ENCODE measurements at places on chromosomes 16 and 17.
A peak's percentile ranks its signal among the peaks of the same experiment; 100 is the strongest.

- DNase-seq: no peak
Measured at GRCh38 chr16:68078701-68079375, 6.3 kb upstream of the NFATC3 start.

DNA sequence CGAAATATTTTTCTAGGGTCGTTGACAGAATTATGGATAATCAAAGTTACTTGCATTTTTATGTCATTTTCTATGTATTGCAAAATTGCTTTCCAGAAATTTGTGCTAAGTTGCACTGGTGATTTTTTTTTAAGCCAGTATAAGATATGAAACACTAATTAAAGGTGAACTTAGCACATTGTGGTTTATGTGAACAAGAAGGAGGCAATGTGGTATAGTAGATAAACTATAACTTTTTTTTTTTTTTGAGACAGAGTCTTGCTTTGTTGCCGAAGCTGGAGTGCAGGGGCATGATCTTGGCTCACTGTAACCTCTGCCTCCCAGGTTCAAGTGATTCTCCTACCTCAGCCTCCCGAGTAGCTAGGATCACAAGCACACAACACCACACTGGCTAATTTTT lies 13.2 kb downstream of the DGKE start:
- no peak for DNase-seq

GRCh38 chr17:36647636-36648035 lies 46.3 kb downstream of the MRM1 start:
- peak; percentile 27 for DNase-seq

DNA sequence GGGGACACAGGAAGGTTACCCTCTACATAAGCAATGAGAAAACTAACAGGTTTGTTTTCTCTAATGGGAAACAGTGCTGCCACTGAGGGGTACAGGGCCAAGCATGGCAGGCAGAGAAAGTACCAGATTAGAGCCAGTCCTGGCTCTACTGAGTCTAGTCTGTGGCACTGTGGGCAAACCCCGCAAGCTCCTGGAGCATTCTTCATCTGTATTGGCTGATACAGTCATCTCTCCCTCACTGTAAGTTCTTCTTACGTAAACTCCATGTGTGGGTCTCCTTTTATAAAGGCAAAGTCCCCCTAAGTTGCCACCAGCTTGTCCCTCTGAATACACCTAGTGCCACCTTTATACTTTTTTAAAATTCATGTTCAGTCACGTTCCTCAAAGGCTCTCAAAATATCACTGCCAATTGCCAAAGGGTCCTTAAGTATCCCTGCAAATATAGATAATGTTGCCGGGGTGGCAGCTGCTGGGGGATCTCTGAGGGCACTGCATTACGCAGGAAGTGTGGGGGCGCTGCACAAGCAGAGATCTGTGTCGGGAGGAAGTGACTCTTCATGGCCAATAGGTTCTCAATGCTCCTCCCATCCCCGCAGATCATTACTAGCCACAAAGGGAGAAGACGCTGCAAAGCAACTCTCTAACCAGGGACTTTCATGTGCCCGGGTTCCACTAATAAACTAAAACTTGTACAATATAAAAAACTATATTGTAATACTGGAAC lies 18.8 kb downstream of the XPO6 start:
- DNase-seq: no peak

DNA sequence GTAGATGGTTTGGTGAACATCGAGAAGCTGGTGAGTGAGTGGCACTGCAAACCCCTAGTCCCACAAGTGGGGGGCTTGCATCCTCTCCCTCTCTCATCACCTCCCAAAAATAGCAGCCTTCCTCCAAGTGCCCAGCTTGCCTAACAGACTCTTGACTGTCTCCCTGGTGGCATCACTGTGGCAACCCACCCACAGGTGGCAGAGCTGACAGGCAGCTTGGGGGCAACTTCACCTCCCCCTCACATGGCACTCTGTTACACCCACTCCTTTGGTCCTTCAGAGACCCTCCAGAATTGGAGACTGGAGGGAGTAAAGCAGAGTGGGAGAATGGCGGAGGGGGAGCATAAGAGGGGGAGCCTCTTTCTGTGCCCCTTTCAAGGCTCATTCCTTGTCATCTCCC lies 15.7 kb downstream of the RAPGEFL1 start:
- no peak for DNase-seq

DNA sequence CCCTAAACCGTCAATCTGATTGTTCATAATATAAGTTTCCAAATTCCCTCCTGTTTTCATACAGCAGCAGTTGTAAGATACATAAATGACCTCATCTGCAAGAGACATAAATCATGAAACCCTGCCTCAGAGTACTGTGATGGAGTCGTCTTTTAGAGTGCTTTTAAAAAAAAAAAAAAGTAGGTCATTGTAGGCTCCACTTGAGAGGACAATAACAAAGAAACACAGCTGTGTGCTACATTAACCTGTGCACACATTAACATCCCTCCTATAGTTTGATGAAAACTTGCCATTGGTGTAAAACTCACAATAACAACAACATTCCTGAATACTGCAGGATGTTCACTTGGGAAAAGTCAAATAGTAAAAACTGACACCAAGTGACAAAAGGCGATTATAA lies 56.5 kb downstream of the XPO6 start:
- DNase-seq: no peak

GRCh38 chr16:68802190-68802589 lies 41.1 kb upstream of the TANGO6 start:
- DNase-seq: no peak

GRCh38 chr16:71230122-71230845 lies at the start of gene HYDIN:
TSS of gene HYDIN (minus strand) at chr16:71230722. CDS start at chr16:71186895, 43,827 bp downstream.
- DNase-seq: peak; percentile 66

- no peak for DNase-seq
Measured at GRCh38 chr17:19001907-19002590, 2.5 kb downstream of the FAM83G start.

GRCh38 chr17:82218349-82219075 lies 5.9 kb upstream of the CCDC57 start:
- DNase-seq: no peak

DNA sequence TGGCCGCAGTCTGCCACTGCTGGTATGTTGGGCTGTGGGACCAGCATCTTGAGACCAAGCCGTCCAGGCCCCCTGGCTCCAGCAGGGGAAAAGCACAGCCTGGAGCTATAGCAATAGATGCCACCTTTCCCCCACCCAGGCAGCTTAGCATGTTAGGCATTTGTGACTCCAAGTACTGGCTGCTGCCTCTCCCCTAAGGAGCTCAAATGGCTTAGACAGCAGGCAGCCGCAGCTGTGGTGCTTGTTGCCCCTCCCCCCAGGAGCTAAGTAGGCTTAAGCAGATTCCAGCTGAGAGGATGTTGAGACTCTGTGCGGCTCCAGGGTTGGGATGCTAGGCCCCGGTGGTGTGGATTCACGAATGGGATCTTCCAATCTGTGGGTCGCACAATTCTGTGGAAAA lies 88.8 kb upstream of the ANKFN1 start:
- no peak for DNase-seq

DNA sequence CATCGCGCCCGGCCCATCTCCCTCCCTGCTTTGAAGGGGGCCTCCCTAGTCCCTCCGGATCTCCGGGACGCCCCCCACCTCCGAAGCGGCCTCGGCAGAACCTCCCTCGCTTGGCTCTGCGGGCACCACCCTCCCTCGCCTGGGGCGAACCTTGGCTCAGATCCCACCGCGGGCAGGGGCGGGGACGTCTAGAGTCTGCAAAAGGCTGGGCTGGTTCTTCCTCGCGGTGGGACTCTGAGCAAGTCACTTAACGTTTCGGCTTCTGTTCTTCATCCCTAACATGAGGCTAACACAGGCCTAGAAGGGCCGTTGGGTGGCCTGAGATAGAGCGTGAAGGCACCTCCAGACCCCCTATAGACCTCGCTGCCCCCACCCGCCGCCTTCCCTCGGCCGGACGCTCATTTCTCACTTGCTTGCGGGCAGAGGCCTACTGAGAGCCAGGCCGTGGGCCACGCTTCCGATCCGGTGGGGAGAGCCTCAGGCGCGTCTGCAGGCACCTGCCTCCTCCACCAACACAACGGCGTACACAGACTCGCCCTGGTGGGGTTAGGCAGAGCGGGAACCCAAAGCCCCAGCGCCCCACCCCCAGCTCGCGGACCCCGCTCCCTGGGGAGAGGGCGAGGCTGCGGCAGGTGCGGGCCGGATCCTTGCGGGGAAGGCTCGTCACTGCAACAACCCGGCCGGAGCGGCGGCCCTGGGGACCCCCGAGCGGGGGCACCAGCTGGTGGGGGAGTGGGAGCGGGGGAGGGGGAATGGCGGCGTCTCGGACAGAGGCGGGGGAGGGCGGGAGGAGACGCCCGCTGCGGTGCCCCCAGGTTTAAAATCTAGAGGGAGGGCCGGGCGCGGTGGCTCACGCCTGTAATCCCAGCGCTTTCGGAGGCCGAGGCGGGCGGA lies 5.4 kb downstream of the MYO1C start:
- DNase-seq: no peak

GRCh38 chr17:81057079-81057730 lies 22.3 kb downstream of the BAIAP2 start:
- DNase-seq: peak; percentile 89

- no peak for DNase-seq
Measured at GRCh38 chr17:19357351-19357750, 5.2 kb downstream of the B9D1 start.

- peak; percentile 81 for DNase-seq
Measured at GRCh38 chr17:72622661-72623433, 469.6 kb downstream of the SLC39A11 start.

DNA sequence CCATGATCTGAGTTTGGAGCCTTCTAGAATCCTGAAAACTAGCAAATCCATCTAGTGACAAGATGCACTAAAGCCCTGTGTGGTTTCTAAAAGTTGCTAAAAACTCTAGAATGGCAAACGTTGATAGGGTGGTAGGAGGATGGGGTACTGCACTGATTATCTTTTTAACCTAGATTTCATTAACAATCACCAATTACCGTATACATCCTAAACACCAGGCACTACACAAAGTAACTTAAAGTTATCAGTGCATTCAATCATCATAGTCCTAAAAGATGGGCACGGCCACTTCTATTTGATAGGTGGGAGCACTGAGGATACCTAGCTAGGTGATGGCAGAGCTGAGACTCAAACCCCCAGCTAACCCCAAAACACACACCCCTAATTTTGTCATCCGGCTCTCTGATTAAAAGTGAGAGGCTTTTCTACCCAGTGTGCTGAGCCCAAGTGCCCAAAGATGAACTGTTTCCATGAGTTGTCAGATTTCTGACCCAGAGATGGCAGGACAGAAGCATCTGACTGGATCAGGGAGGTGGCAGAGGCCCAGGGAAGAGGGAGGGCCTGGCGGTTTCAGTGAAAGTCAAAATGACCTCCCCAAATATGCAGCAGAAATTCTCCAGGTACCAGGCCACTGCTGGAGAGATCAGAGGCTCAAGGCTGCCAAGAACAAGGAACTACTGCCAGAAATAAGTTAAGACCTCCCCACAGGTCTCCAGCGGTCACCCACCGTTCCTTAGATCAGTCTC lies 396.8 kb downstream of the SOX9 start:
- no peak for DNase-seq

DNA sequence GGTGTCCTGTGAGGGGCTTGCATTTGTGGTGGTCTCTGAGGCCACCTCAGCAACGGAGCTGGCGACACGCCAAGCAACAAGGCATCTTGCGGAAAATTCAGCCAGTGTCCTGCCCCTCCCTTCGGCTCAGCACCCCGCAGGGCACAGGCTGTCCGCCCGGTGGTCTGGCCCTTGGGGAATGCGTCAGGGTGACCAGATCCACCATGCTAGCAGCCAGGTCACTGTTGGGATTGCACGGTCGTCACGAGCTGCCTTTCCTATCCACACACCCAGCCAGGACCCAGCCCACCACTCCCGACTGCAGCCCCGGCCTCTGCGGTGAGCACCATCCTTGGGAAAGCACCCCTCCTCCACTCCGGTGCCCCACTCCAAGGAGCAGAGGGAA lies 221.2 kb downstream of the NTN1 start:
- no peak for DNase-seq

GRCh38 chr16:12391956-12392355 lies 411.7 kb downstream of the CPPED1 start:
- no peak for DNase-seq

GRCh38 chr16:2436110-2436509 lies 6.9 kb downstream of the CCNF start:
- no peak for DNase-seq

DNA sequence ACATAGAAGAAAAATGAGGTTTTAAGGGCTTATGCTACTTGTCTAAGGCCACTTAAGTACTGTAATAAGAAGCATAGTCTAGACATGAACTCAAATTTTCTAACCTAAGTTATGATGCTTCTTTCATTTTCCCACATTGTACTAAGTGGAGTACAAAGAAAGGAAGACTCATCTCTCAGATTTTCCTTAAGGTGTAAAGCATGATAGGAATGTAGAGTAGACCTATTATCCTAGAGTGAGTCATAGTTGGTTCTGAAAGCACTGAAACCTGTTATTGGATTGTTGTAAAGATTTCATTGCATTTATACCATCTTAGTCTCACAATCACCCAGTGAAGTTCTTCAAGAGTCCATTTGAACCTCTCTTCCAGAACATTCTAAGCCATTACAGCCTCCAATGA lies 343.8 kb downstream of the TOX3 start:
- no peak for DNase-seq

DNA sequence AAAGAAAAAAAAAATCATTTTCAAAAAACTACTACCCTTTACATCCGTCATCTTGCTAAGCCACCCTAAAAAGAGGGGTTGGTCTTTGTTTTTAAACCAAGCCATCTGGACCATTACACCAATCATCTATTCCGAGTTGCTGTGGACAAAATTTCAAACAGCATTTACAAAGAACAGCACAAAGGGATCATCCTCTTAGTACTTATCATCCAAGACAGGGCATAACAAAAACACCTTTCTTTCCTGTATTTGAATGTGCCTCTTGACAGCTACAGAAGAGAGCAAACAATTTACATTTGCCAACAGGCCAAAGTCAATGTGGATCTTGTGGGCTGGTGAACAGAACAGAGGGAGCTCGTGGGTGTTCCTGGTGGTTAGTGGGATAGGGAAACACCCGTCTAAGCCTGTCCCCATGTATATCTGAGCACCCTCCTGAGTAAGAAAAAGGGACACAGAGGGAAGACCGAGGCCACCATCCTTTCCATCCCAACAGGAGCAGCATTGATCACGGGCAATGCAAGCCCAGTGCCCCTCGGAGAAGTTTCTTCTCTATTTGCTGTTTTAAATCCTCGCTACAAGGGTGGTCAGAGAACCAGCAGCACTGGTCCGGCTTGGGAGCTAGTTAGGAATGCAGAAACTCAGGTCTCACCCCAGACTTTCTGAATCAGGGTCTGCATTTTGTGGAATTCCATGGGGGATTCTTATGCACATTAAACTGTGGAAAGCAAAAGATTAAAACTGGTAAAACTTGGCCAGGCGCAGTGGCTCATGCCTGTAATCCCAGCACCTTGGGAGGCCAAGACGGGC lies 1.9 kb downstream of the SLC39A11 start:
- DNase-seq: peak; percentile 63

Measured in SK-MEL-5 (cell line).